Stimulated activated CD4-positive, alpha-beta T cell treated with anti-CD3 and anti-CD28 coated beads, Interleukin-2, amount 100 ng/mL, for 48 hours (primary cell): ENCODE measurements at places on chromosomes 6 and 20.

DNA sequence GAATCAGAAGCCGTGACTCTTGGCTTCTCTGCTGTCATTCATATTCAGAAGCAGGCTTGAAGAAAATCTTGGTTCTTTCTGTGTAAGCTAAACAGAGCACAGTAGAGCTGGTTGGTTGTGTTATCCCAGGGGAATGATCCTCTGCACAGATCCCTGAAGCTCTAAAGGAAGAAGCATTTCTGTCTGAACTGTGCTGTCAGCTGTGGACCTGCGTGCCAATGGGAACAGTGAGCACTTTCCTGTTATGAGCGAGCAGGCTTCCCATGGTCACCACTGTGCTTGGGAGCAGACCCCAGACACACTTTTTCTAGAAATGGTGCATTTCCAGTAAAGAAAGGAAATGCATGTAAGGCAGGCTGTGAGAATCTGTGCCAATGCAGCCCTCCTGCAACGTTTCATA, 490.2 kb downstream of the EPM2A start:
- DNase-seq: no peak

- DNase-seq: no peak
Observed at GRCh38 chr6:70520575-70520974, 46.2 kb upstream of the SDHAF4 start.

DNA sequence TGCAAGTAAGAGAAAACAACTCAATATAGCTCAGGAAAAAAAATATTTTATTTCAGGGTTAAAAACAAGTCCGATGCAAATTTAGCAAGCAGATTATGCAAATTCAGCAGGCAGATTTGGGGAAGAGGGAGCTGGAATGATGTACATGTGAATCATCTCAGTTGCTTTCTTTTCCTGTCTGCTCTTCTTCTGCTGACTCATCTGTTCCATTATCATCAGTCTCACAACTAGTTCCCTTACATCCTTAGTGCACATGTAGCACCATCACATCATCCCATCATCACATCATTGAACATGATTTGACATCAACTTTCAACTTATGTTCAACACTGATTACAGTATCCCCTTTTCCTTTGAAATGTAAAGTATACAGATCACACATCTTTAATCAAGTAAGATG, 11.5 kb upstream of the DEFB113 start:
- no peak for DNase-seq

- DNase-seq: no peak
Observed at GRCh38 chr20:43516251-43516824, 8.8 kb downstream of the L3MBTL1 start.

GRCh38 chr6:80502871-80503270, 396.4 kb downstream of the BCKDHB start:
- DNase-seq: no peak

DNA sequence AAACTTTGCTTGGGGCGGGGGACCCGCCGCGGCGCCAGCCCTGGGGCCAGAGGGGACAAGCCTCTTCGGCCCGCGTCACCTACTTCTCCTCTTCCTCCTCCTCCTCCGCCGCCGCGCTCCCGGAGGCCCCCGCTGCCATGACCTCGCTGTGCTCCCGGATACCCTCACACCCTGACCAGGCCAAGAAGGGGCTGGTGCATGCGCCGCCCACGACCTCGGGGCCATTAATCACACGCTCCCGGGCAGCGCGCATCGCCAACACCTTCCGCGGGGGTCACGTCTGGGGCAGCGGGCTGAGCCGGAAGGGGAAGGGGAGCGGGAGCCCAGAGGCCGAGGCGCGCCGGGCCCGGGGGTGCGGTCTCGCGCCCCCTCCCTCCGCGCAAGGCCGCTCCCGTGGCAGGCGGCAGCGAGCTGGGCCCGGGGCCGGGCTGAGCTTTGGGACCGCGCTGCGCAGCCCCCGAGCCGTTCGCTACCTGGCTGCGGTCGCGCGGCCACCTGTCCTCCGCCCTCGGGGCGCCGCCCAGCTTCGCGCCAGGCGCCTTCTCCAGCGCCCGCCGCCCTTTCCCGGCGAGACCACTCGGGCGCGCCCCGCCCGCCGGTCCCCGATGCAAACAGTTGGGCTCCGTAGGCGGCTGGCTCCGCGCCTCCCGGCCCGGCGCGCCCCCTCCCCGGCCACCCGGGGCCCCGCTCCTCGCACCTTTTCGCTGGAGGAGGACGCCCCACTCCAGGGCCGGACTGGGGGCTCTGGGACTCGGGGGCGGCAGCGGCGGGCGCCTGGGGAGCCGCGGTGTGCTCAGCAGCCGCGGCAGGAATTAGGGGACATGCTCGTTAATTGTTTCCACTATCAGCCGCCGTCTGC, 575 bp upstream of the CNR1 start:
- no peak for DNase-seq

GRCh38 chr6:93819189-93819588, 399.8 kb upstream of the EPHA7 start:
- DNase-seq: no peak

- DNase-seq: peak; percentile 12
Observed at GRCh38 chr20:11676630-11677287, 240.9 kb upstream of the BTBD3 start.

DNA sequence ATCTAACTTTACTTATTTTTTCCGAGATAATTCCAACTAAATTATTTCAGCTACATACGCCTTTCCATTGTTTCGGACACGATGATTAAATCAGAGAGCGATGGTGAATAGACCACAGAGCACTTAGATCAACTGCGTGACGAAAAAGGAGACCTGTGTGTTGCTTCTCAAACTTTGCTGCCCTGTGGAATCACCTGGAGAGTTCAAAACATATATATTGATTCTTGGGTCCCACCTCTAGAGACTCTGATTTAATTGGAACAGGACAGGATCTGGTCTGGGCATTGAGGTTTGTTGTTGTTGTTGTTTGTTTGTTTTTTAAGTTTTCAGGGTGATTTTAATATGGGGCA, 401 bp upstream of the TNFRSF21 start:
- DNase-seq: no peak

- peak; percentile 69 for DNase-seq
Observed at GRCh38 chr6:156686995-156687788, 90.0 kb upstream of the ARID1B start.

- DNase-seq: no peak
Observed at GRCh38 chr6:51613558-51613957, 473.9 kb downstream of the PKHD1 start.

DNA sequence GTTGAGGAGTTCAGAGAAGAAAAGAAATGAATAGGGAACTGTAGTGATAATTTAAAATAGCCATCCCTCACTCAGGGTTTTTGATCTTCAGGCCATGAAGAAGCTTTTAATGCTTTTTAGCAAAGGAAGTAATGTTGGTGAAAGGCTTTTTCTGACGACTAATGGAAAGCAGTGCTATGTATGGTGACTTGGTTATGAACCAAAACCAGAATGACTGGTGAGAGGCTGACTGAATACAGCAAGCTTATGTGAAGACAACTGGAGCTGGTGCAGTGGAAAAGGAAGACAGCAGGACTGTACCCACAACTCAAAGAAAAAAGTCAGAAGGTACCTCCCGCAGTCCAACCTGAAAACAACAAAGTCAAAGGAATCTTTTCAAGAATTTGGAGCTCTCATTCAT, 118.8 kb downstream of the PRDM1 start:
- no peak for DNase-seq

GRCh38 chr20:10059006-10059405, 24.2 kb downstream of the ANKEF1 start:
- DNase-seq: no peak

DNA sequence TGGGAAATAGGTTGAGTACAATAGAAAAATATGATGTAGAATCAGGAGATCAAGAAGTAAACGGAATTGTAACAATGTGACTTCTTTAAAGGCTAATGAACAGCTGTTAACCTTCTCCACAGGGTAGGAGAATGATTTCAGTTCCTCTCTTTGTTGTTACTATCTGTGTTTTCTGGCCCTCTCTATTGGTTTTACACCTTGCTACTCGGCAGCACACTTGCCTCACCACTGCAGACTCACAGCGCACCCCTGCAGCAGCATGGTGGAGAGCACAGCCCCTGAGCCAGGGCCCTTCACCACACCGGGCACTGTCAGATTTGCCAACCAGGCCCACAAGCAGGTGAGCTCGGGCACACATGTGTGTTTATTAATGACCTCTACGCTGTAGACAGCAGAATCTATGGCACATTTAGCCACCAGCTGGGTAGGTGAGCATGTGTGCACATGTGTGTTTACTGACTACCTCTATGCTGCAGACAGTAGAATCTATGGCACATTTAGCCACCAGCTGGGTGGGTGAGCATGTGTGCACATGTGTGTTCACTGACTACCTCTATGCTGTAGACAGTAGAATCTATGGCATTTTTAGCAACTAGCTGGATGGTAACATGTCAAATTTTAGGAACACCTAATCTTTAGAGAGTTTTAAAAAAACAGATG, 16.8 kb downstream of the SFT2D1 start:
- no peak for DNase-seq

- DNase-seq: no peak
Observed at GRCh38 chr6:72290620-72291019, 331.2 kb upstream of the KCNQ5 start.

GRCh38 chr6:105880030-105880492, 206.1 kb upstream of the PRDM1 start:
- DNase-seq: peak; percentile 32

DNA sequence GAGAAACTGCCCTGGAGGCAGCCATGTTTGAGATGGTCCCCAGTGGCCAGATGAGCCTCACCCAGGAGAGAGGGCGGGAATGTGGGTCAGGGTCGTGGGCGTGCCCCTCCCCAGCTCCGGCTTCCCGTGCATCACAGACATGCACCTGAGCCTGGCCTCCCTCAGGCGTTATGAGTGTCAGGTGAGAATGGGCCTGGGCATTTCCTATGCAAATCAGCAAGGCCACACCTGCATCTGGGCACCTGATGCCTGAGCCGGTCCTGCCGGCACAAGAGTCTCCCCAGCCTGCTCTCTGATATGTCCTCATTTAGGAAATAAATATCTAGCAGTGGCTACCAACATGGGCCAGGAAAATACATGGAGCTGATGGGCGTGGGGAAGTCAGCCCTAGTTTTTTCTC, 82.4 kb downstream of the RAMACL start:
- no peak for DNase-seq

GRCh38 chr20:46915575-46916257, 21.1 kb downstream of the EYA2 start:
- DNase-seq: no peak

GRCh38 chr6:139172567-139172966, 37.7 kb downstream of the HECA start:
- DNase-seq: no peak

DNA sequence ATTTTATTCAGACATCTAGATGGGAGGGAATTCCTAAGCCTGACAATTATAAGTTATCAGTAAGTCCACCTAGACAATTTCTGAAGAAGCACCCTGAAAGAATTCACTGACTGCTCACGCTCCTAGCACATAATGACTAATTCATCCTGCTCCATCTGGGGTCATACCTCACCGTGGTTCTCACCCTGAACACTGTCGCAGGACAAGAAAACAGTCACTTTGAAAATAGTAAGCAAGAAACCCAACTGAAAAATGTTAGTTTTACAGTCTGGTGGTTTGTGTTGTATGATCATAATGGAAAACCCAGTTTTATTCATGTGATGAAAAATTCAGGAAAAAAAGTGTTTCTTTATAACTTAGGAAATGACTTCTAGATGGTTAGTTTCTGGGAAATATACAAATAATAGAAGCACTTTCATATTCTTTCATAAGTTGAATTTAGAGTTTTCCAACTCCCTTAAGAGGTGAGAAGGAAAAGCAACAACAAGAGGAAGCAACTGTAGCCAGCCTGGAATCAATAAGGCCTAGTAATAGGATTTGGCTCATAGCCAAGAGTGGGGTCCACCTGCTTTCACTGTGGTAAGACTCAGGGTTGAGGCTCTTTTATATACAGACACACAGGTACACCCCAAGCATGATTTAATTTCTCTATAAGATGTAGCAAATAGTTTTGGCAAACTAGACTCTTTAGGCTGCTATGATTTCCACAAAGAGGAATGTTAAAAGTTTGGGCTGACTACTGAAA, 94.1 kb downstream of the HIVEP2 start:
- DNase-seq: no peak

- no peak for DNase-seq
Observed at GRCh38 chr6:129009851-129010250, 126.9 kb downstream of the LAMA2 start.

GRCh38 chr20:8394308-8394945, 262.4 kb downstream of the PLCB1 start:
- DNase-seq: no peak

GRCh38 chr6:49513153-49513989, 13.6 kb downstream of the GLYATL3 start:
- DNase-seq: no peak

DNA sequence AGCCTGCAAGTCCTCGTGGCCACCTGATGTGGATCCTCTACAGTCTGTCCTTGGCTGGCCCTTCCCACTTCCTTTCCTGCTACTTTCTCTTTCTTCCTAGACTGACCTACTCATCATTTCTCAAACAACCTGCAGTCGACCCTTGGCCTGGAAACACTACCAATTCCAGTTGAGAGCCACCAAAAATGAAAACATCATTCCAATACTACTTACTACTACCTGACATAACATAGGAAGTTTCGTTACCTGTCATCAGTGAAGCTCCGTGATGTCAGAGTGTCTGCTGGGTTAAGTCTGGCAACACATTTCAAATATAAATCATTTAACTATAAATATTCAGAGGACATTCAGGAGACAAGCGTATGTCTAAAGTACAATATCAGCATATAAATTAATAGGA, 13.8 kb downstream of the GZF1 start:
- no peak for DNase-seq

- no peak for DNase-seq
Observed at GRCh38 chr6:153027480-153027879, 25.0 kb upstream of the MTRF1L start.

- no peak for DNase-seq
Observed at GRCh38 chr6:159152041-159152440, 17.2 kb upstream of the FNDC1 start.

GRCh38 chr6:17013701-17014100, 88.1 kb upstream of the STMND1 start:
- DNase-seq: no peak

DNA sequence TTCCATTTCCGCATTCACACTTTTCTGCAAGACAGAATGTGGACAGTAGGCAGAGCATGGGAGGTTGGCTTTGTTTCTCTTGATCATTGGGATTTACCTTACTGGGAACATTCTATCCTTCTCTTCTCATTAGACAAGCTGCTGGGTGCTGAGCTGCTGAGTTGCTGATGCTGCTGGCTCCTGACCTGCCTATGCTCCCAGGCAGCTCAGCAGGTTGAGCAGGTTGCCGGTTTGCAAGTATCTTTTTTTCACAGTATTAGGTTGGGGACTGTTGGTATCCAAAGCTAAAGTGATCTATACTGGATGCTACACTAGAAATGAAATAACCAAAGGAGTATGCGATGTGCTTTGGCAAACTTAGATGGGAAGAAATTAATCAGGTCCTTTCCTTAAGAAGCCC, 23.7 kb upstream of the ADGRF4 start:
- DNase-seq: no peak

DNA sequence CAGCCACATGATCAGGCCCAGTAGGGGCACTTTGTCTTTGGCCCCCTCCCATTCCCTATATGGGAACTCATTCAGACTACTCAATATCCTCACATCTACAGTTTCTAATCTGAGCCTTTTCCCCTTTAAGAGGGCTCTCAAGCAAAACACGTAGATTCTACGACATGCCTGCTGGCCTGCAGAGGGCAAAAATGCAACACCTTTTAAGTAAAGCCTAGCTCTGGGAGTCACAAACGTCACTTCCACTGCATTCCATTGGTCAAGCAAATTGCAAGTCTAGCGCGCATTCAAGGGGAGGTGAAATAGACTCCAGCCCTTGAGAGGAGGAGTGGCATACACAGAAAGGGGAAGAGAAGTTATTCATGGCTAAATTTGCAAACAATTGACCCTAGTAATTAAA, 70.6 kb downstream of the CDC40 start:
- DNase-seq: no peak
